ENCODE measurements at places on chromosomes 13 and 19.
A peak's percentile ranks its signal among the peaks of the same experiment; 100 is the strongest.

DNA sequence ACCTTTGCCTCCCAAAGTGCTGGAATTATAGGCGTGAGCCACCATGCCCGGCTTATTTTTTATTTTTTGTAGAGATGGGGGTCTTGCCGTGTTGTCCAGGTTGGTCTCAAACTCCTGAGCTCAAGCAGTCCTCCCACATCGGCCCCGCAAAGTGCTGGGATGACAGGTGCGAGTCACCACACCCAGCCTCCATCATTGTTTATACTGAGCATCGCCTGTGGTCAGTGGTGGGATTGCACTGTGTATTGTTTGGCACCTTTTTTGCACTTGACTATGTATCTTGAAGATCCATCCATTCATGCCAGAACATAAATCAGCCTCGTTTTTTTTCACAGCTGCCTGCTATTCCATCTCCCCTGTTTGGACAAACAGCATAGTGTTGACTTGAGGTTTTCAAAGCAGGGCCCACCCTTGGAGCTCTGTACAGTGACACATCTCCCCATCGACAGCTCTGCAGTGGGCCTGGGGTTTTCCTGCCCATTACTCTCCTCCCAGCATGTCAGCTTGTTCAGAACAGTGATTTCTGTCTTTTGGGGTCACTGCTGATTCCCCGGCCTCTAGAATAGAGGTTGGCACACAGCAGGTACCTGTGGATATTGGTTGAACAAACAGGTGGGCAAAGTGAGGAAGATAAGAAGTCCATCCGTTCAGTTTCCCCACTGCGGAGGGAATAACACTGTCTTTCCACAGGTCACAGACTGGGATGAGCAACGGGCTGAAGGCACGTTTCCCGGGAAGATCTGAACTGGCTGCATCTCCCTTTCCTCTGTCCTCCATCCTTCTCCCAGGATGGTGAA is 8.2 kb upstream of the UPK1A start:
- DNase-seq: no peak

DNA sequence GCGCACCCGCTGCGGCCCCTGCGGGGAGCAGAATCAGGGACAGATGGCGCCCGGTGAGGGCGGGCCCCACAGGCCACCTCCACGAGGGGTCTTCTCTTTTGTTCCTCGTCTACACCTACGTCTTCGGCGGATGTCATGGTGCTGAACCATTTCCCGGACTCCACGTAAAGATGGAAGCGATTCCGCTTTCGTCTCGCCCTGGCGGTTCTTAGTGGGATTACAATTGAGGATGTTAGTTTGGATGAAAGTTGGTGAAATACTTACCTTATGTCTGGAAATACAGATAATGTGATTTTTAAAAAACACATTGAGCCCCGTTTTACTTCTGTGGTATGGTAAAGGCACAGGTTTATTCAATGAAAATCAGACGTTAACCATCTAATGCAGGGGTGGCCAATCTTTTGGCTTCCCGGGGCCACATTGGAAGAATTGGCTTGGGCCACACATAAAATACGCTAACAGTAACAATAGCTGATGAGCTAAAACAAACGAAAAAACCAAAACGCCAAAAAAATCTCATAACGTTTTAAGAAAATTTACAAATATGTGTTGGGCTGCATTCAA is 1.4 kb upstream of the ZMYM5 start:
- DNase-seq: peak; percentile 78

- no peak for DNase-seq
Observed at GRCh38 chr13:86830046-86830445, 841.1 kb upstream of the SLITRK5 start.

DNA sequence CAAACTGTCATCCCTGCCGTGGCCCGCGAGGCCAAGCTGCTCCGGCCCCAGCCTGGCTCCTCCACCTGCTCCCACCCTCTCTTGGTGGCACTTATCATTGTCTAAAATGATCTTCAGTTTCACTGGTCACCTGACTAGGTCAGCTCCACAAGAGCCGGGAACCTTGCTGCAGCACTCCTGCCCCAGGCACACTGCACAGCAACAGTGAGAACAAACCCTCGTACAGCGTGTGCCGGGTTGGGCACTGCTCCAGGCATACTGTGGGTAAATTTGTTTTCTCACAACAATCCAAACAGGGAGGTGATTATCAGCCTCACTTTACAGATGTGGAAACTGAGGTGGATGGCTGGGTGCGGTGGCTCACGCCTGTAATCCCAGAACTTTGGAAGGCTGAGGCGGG is 8.9 kb downstream of the DEDD2 start:
- DNase-seq: no peak

GRCh38 chr13:40494946-40495620 is 171.4 kb downstream of the FOXO1 start:
- DNase-seq: peak; percentile 49

GRCh38 chr19:38068826-38069225 is 155.2 kb downstream of the DPF1 start:
- no peak for DNase-seq

Measured in CD4-positive, alpha-beta T cell treated with Interleukin-17A for 4 hours (primary cell).